A549 (cell line): ENCODE measurements at places on chromosomes 1 and 21.

DNA sequence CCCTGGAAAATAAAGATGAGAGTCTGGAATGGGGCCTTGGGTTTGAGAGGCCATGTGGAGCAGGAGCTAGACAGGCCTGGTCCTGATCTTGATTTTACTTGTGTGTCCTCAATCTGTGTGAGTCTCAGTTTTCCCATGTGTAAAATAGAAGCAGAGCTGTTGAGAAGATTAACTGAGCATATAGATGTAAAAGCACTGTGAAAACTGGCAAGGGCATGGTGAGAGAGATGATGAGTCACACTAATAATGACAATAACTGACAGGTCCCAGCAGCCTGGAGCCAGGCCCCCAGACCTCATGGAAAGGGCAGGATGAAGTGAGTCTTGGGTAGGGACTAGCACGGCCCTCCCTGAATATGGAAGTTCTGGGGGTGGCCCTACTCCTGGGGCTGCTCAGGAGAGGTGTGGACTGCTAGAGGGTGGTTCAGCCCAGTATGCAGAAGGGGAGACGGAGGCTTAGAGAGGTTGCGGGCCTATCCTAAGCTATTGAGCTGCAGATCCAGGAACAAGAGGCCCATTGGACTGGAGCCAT is 2.8 kb upstream of the AHDC1 start:
- no peak for DNase-seq

DNA sequence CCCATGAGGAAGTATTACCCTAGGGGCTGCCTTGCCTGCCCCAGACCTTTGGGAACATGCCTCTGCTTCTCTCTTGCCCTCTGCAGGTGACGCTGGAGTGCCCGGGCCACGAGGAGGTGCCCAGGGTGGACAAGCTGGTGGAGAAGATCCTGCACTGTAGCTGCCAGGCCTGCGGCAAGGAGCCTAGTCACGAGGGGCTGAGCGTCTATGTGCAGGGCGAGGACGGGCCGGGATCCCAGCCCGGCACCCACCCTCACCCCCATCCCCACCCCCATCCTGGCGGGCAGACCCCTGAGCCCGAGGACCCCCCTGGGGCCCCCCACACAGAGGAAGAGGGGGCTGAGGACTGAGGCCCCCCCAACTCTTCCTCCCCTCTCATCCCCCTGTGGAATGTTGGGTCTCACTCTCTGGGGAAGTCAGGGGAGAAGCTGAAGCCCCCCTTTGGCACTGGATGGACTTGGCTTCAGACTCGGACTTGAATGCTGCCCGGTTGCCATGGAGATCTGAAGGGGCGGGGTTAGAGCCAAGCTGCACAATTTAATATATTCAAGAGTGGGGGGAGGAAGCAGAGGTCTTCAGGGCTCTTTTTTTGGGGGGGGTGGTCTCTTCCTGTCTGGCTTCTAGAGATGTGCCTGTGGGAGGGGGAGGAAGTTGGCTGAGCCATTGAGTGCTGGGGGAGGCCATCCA is 7.8 kb upstream of the HTR6 start:
- no peak for DNase-seq

GRCh38 chr1:154867064-154867825 is 2.8 kb downstream of the KCNN3 start:
- no peak for DNase-seq

DNA sequence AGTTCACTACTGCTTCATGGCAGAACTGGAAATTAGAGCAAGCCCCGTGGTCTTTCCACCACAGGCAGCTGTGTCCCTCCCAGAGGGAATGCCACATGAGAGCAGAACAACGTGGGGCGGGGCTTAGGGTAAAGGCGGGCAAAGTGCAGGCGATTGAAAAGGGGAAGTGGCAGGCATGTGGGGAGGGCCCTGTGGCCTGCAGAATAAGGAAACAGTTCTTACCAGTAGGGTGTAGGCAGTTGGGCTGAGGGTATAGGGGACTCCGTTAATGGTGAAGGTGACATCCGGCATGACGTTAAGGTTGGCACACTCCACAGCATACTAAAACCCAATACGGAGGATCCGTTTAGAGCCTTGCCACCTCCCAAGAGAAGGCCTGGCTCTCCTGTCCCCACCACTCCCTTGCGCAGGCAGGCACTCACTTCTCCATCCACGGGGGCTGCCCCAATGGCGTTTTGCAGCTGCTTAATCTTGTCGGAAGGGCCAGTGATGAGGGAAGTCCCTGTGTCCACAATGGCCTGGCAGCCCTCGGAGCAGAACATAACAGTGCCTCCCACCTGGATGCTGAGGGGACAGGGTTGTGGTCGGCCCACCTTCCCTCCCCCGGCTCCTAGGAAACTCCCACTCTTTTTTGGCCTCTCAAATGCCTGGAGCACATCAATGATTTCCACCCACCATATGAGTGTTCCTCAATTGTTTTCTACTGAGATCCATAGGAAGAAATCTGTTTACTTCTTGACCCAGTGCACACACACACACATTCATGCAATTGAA is 9.1 kb upstream of the RAB7B start:
- DNase-seq, result no peak
